ENCODE measurements at places on chromosomes 11 and 22.

DNA sequence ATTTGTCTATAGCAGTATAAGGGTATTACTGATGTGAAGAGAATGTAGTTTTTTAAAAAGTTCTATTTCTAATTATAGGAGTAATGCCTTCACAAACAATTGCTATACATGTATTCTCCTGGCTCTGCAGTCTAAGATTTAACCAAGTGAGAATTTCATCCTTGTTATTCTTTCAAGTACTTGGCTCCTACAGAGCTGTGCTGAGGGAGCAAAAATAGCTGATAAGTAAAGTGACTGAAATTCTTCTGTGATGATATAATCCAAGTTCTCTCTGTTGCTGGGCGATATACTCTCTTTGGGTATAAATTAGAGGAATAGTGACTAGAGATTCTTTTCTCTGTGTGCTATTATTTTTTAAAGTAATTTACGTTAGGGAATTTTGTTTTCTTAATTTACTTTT, 68.0 kb downstream of the PGR start:
- DNase-seq: no peak

GRCh38 chr11:34316347-34317035, 41.3 kb downstream of the ABTB2 start:
- DNase-seq: no peak

DNA sequence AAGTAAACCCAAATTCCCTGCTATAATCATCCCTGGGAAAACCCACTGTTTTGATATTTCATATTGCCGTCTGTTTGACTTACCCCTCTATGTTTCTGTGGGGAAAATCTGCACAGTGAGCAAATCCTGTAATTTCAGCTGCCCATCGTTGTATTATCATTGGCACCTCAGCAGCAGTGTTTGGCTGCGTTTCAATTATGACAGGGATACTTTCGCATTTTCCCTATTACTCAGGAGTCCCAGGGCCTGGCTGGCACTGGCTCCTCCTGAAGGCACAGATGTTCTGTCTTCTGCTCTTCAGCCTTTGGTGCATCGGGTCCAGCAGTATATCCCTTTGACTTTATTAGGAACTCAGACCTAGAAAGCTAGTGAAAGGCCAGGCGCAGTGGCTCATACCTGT, 12.2 kb upstream of the MMP12 start:
- DNase-seq: no peak

DNA sequence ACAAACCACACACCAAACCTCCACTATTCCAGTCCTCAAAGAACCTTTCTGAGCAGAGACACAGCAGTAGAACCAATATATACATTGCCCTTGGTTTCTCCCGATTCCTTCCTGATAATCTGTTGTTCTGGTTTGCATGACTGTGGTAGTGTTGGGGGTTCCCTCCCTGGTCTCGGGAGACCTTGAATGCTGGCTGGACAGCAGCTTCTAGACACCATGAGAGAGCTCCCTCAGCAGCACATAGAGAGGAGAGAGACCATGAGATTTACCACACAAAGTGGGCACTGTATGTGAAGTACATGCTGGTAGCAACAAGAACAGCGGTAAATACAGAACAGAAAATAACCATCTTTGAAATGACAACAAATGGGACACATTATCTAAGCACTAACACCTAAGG, 2.6 kb downstream of the C11orf91 start:
- DNase-seq: no peak

- no peak for DNase-seq
These were observed 7.3 kb downstream of the KRTAP5-9 start for GRCh38 chr11:71555508-71555907.

DNA sequence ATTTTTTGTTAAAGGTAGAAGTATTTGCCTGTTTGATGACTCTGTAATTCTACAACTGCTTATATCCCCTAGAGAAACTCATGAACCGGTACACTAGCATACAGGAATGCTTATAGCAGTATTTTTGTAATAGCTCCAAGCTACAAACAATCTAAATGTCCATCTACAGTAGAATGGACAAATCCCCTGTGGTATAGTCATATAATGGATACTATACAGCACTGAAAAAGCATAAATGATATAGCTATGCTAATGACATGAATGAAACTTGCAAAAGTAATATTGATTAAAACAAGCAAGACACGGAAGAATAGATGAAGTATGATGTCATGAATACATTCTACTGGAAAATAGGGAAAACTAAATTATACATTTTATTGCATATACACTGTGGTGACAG, 142.9 kb downstream of the CEP164 start:
- DNase-seq: no peak

DNA sequence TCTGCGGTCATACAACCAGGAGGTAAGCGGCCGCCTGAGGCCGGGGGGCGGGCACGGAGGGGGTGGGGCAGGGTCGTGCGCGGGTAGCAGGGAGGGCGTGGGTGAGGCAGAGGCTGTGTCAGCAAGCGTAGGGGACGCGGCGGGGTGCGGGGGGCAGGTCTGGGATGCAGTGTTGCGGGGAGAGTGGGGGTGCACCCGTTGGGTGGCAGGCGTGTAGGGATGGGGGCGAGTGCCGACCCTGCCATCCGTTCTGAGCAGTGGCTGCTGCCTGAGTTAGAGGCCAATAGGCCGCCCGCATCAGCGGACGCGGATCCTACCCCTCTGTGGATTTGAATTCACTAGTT, 1.4 kb downstream of the RIC8A start:
- no peak for DNase-seq

- no peak for DNase-seq
These were observed 17.3 kb upstream of the NEU3 start for GRCh38 chr11:74971424-74971823.

DNA sequence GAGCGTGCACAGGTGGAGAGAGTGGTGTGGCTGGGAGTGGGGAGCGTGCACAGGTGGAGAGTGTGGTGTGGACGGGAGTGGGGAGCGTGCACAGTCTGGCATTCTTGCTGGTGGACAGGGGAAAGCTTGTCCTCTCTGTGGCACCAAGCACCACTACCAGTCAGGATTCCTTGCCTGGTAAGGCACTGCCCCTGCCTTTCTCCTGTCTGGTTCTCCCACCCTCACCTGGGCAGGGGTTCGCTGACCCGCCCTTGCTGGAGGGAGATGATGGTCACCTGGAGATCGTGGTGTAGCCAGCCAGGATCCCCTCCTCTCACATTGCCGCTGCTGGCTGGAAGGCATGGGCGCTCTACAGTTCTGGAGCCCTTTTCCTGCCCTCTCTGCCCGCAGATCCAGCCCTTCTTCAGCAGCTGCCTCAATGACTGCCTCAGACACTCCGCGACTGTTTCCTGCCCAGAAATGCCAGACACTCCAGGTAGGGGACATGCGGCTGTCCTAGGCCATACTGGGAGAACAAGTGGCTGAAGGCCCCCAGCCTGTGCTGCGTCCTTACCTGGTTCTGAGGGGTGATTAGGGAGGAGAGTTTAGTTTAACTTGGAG, 16.7 kb downstream of the TMEM121B start:
- DNase-seq: no peak
